Hematopoietic multipotent progenitor cell (in vitro differentiated cells): ENCODE measurements at places on chromosomes 4 and X.

DNA sequence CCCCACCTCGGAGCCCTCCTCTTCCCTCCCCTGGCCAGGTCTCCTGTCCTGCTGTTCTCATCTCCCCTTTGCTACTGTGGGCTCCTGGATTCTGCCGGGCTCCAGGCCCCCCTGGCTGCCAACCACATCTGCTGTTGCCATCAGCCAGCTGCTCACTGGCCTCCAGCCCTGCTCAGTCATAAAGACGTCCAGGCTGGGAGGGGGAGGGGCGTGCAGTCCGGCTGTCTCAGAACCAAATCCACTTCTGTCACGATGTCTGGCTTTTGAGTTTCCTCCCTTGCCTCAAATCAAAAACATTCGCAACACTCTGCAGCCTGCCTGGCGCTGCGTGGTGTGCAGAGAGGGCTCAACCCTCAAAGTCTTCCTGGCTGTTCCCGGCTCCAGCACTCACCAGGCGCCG lies 7.1 kb downstream of the RASL11B start:
- DNase-seq, result no peak

- DNase-seq, result no peak
These were observed 19.2 kb upstream of the SPON2 start for GRCh38 chr4:1191621-1192020.

DNA sequence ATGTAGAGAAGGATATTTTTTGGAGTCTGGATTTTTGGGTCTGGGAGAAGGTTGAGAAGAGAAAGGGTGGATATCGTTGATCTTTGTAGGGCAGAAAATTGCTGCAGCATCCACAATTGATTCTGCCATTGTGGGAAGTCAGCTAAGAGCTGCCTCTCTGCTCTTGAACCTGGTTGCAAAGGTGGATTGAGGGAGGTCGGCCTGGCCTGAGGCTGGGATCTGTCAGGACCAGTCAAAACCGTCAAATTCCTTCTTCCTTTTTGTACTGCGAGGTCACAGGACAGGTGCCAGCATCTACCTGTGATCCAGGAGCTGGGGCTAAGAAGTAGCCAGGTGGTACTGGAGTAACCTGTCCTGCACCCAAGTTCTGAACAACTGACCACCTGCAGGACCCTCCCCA lies 93.7 kb downstream of the SHOX start:
- peak; percentile 36 for DNase-seq

- no peak for DNase-seq
These were observed 116.2 kb downstream of the AFAP1 start for GRCh38 chr4:7823416-7823824.

DNA sequence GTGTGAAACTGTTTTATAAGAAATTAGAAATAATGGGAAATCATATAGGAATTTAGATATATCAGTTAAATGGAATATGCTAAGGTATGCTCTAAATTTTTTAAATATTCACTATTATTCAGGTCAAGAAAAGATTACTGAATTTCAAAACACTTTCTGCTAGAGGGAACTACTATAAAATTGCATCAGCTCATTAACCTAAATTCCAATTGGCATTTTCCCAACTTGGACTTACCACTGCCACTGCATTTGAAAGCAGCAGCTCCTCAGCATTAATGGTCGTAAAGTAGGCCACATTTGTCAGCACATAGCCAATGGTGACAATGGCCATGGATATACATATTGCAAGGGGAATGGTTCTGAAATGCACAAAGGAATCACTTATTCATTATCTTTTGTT lies 57.3 kb downstream of the SLC7A11 start:
- DNase-seq, result no peak

- DNase-seq, result no peak
These were observed 143.5 kb downstream of the CHM start for GRCh38 chrX:85903692-85904471.

DNA sequence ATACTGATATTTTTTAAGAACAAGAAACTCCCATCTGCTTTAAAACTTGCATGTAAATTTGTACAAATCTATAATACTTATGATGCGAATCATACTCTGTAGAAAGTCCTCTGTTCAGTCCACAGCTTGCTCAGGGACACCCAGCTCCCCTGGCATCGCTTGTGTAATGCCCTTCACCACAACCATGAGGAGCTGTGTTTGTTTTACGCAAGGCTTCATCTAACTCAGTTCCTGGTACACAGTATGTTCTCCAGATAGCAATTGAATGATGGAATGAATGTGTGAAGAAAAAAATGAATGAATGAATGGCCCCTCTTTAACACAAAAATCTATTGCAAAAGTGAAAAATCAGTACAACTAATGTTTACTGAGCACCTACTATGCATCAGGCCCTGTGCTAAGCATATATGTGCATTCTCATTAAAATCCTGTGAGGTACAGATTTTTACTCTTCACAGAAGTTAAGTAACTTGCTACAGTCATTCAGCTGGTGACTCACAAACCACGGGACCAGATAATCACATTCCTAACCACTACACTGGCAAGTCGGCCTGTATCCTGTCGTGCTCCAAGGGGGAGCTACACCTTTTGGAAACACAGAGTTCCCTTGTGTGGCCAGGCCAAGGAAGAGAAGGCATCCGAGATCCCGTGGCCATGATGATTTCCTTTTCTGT lies 58.7 kb upstream of the KDR start:
- peak; percentile 1 for DNase-seq

GRCh38 chrX:39931529-39932282 lies 166.1 kb downstream of the BCOR start:
- DNase-seq, result no peak

DNA sequence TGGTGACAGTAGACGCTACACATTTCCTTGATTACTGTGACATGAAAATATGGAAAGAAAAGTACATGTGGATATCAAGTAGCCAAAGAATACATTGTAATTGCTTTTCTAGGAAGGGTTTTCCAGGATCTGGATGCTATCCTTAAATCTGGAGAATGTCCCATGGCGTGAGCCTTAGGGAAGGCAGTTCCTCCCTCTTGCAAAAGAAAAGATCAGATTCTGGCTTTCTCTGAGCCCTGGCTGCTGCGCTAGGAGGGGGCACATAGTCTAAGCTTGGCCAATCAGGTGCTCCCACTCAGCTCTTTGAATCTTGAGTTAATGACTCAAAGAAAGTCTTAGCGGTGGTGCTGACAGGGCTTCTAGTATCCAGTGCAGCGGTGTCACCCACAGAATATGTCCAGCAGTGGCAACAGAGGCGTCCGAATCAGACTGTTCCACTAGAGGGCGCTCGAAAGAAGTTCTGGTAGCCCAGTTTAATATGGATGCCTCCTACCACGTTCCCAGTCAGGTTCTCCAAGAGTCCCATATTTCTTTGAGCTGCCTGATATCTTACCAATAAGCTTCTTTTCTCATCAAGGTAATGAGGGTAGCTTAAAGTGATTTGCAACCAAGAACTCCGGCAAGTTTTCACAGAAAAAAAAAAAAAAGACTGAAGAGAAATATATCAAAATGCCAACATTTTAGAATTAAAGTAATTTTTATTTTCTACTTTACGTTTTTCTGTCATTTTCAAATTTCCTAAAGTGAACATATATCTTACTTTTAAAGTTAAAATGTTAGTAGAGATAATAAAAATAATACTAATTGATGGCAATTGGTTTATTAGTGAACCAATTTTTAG lies 213.4 kb upstream of the S100G start:
- peak; percentile 45 for DNase-seq

- peak; percentile 31 for DNase-seq
These were observed 533 bp downstream of the IL15 start for GRCh38 chr4:141636771-141637460.

- DNase-seq, result peak; percentile 29
These were observed 25.1 kb upstream of the JAKMIP1 start for GRCh38 chr4:6225469-6225868.

- DNase-seq, result no peak
These were observed 1382.9 kb downstream of the FAM133A start for GRCh38 chrX:95056901-95057300.

- no peak for DNase-seq
These were observed 1244.3 kb downstream of the RAPGEF2 start for GRCh38 chr4:160347197-160347596.

- no peak for DNase-seq
These were observed 2.0 kb downstream of the ANTXR2 start for GRCh38 chr4:80070880-80071603.

- no peak for DNase-seq
These were observed 341.1 kb downstream of the RAPGEF2 start for GRCh38 chr4:159443975-159444374.

DNA sequence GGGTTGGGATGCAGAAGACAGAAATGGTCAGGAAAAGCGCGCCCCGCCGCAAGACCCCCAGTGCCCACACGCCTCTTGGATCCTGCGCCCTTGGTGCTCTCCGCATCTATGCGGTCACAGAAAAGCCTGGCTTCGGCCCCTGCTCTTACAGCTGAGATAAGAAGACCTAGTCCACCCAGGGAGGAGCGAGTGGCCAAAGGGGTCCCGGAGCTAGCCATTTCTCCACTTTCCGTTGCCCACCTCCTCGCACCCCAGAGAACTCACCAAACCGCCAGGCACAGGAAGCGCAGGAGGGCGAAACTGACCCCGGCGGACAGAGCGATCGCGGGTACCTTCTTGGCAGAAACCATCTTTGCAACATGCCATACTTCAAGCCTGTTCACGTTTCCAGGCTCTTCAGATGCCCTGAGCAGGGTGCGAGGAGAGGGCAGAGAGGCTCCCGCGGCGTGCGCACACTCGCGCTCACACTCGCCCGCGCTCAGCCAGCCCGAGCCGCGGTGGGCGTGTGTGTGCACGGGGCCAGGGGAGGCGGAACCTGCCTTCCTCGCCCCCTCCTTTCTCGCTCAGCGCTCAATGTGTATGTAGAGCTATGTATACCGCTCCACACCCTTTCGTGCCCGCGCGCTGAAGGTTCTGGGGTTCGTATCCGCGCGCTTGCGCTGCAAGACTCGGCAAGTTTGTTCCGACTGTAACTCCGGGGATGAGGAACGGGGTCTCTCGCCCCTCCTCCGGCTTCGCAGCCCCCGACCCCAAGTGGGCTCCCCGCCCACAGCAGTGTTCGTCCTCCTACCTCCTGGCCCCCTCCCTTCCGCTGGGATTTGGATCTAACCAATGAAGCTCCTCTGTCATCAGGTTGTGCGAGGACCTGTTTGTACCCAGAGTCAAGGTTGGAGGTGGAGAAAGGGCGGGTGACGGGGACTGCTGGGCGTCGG lies at the start of gene GABRA4:
Gene GABRA4, minus strand, starts transcription at position 507 of the 932 bp plus-strand sequence. Its CDS starts 157 bp downstream, at position 350.
- no peak for DNase-seq

DNA sequence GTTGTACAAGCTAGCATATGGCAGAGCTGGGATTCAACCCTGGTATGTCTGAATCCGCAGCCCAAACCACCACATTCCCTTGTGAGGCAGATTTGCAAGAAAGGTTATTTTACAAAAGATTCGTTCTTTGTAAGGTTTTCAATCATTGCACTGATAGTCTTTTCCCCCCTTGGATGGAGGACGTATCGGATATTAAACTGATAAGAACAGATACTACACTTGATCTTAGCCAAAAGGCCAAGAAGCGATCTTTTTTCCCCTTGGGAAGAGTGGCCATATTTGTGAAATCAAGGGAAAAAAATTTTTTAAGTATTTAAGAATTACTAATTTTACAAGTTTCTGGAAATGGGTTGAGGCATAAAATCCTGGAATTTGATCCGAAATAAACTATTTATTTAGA lies 34.4 kb upstream of the MSMO1 start:
- DNase-seq, result no peak

- no peak for DNase-seq
These were observed 107.5 kb downstream of the GRIA3 start for GRCh38 chrX:123291623-123292022.

DNA sequence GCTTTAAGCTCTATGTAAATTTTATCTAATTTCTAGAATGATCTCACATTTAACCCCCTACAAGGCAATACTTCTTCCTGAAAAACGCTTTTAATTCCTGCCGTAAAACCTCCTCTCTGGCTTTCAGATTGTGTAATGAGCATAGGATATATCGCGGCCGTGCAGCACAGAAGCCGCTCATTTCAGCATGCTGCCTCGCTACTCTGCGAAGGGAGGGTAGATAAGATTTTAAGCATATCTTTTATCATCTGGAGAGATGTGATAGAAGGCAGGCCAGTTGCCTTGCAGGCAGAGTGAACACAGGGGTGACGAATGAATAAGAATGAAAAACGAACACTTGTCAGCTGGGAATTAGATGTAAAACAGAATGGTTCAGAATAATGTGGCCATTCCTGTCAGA lies 265.5 kb downstream of the UNC5C start:
- no peak for DNase-seq

GRCh38 chrX:111728096-111728495 lies 47.1 kb downstream of the ALG13 start:
- DNase-seq, result no peak

GRCh38 chrX:48461830-48462229 lies 8.2 kb downstream of the SLC38A5 start:
- no peak for DNase-seq

- DNase-seq, result no peak
These were observed at the start of gene EREG for GRCh38 chr4:74364652-74365491. Gene EREG (plus strand): TSS chr4:74365145. CDS start chr4:74365309, 164 bp downstream.

DNA sequence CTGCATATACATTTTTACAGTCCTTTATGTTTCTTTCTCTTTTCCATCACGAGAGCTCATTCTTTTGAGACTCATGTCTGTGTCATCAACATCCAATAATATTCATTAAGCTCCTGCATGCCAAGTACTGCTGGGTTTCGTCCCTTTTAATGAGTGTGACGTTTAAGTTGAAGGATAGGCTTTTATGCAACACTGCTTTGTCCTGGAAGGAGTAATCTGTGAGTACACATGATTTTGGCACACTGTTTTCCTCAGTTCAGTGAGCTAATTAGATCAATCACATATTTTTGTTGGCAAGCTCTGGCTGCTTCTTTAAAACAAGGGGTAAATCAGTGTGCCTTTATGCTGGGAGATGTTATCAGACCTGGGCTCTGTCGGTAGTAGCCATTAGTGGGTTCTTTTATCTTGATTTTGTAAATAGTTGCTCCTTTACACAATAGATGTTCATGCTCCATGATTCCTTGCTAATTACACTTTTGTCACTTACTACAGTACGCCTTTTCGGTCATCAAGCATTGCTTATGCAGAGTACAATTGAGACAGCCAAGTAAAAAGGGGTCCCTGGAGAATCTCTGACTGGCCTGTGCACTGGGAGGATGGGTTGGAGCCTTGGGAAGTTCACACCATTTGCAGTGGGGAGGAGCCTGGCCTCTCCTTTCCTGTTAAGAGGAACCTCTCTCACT lies 132.6 kb downstream of the FHIP1A start:
- no peak for DNase-seq

DNA sequence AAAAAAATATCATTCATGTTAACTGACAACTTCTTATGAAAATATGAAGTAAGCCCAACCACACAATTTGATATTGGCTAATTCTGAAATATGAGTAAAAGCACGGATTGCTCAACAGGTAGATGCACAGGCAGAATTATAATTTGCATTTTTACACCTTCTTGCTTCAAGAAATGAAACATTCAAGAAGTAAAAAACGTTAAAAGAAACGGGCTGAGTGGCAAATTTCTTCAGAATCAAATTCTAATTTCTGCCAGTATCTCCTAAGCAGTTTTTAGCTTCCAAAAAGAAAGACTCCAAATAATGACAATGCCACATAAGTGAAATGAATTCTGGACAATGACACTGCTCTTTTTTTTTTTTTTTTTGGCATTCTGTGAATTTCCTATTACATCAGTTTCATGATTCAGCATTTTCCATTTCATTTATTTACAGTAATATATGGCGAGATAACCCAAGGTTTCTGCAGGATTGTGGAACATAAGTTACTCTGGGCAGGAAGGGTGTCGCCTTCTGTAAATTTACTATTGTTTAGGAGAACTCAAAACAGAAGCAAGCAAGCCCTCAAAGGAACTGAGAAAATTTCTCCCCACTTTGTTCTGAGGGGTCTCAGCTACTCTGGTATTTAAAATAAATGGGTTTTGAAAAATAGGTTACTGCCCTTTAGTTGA lies 1.4 kb downstream of the SEL1L3 start:
- DNase-seq, result no peak
